Esophagus squamous epithelium (tissue), 5 donors: ENCODE measurements at places on chromosomes 1 and 21. TPM values are rescaled to one million over a fixed set of nuclear protein-coding genes. Genes with fewer than 3 reads are reported as not detected.

The MAP3K7CL gene
- 7.8 TPM for total RNA-seq

The LCE1A gene
- not detected for total RNA-seq

GRCh38 chr1:12166834-12167492 is at the start of gene TNFRSF1B:
TSS of gene TNFRSF1B (plus strand) at chr1:12166991. CDS start at chr1:12167092, 101 bp downstream.
- DNase-seq, result no peak

DNA sequence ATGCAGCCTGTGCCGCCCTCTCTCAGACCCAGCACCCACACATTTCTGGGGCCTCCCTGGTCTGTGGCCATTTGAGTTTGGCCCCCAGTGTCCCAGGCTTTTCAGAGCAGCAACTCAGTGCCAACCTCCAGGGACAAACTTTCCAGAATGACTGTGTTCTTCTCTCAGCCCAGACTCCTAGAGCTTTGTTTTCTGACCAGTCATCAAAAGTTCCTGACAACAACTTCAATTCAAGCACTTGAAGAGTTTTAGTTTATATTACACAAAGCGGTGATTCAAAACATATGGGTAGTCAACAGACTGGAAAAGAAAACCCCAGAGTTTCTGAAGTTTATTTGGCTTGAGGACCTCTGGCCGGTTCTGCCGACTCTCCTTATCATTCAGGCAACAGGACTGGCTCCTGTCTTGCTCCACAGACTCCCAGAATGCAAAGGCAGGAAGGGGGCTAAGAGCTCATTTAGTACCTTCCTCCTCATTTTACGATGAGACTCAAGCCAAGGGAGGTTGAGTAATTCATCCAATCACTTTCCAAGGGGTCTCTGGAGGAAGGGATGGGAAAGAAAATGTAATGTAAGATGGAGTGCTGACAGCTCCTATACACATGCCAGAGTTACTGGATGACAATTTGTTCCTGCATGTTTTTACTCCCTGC is 27.0 kb upstream of the TIAM1 start:
- DNase-seq, result no peak

DNA sequence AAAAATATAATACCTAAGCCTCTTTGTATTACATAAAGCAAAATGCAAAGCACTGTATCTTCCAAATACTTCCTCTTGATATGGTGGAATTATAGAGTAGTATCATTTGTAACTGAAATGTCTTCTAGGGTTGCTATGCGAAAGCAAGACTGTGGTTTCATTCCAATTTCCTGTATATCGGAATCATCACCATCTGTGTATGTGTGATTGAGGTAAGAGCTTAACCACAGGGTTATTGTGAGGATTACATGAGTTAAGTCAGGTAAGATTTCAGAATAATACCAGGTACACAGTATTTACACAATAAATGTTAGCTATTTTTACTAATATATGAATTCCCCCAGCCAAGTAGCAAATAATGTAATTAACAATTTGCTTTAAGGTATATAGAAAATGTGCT is 24.7 kb downstream of the CD53 start:
- DNase-seq, result no peak

DNA sequence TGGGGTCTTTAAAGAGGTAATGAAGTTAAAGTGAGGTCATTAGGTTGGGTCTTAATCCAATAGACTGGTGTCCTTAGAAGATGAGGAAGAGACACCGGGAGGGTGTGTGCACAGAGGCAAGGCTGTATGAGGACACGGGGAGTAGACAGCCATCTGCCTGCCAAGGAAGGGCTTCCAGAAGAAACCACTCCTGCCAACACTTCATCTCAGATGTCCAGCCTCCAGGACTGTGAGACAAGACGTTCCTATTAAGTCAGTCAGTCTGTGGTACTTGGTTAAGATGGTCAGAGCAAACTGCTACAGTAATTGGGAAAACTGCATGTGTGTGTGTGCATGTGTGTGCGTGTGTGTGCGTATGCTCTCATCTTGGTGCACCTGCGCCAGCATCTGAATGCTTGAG is 77.1 kb downstream of the RYR2 start:
- DNase-seq, result no peak

The C8B gene
- total RNA-seq, result not detected

DNA sequence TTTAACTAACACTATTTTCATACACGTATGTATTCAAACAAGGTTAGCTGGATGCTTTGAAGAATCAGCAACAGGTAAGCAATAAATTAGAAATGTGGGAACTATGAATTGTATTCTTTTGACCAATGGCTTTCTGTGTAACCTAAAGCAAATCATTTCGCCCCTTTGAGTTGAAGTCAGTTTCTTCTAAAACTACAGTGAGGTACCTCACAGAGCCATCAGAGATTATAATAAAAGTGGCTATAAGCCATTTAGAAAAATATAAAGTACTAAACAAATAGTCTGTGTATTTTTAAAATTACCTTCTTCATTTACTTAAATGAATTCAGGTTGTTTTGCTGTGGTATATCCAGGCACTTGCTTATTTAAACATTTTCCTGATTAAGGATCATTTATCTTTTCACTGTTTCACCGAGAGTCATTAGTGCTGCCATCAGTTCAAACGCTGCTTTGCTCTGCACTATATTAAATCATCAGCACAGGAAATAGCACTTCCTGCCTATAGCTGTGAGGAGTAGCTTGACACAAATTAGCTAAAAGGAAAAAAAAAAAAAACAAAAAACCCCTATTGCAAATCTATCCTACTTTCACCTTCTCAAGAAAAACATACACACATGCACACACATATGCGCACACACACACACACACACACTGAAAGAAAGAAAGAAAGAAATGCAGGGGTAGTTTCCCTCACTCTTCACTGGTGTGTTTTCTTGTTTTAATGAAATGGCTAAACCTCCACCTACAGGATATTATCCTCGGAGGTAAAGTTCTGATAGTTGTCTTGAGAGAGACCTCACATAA is 39.8 kb upstream of the C1orf105 start:
- no peak for DNase-seq

The CELA2B gene
- total RNA-seq, result not detected

- DNase-seq, result no peak
These were observed 14.3 kb upstream of the LRP8 start for GRCh38 chr1:53341961-53342707.

- no peak for DNase-seq
These were observed 388.5 kb downstream of the PCP4 start for GRCh38 chr21:40255518-40256444.

DNA sequence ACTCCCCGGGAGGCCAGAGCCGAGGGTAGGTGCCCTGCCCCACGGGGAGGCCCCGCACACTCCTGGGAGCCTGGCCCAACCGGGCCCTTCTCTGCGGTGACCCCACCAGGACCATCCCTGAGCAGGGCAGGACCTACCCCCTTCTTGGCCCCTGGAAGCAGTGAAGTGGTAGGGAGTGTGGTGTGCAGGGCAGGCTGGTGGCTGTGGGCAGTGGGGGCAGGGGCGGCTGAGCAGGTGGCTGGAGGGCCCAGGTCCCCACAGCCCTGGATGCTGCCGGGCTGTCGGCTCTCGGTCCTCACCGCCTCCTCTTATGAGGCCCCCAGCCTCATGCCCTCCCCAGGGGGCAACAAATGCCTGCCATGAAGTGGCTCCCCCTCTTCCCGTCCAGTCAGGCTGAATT is 19.5 kb downstream of the PLCH2 start:
- DNase-seq, result no peak

The TMEM269 gene
- not detected for total RNA-seq
